ENCODE measurements at places on chromosomes 1 and 21.
A peak's percentile ranks its signal among the peaks of the same experiment; 100 is the strongest.

- no peak for DNase-seq
Measured at GRCh38 chr1:101284021-101284420, 47.2 kb downstream of the S1PR1 start.

GRCh38 chr1:172425339-172425738, 4.9 kb downstream of the C1orf105 start:
- no peak for DNase-seq

- DNase-seq: no peak
Measured at GRCh38 chr1:7369866-7370265, 401.2 kb upstream of the VAMP3 start.

- no peak for DNase-seq
Measured at GRCh38 chr1:104706631-104707147, 957.0 kb downstream of the AMY1C start.

DNA sequence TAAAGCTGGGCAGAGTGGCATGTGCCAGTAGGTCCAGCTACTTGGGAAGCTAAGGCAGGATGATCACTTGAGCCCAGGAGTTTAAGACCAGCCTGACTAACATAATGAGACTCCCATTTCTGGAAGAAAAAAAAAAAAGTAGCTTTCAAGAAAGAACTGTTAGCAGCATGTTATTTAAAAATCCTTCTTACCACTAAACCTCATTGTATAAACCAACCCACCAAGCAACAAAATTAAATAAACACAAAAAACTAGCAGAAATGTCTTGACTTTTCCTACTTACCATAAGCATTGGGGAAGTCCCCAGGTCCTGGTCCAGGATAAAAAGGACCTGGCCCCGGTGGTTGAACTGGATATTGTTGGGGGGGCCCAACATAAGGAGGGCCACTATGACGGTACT, 192.9 kb upstream of the HP1BP3 start:
- no peak for DNase-seq

- no peak for DNase-seq
Measured at GRCh38 chr1:114009393-114009792, 30.1 kb downstream of the OLFML3 start.

DNA sequence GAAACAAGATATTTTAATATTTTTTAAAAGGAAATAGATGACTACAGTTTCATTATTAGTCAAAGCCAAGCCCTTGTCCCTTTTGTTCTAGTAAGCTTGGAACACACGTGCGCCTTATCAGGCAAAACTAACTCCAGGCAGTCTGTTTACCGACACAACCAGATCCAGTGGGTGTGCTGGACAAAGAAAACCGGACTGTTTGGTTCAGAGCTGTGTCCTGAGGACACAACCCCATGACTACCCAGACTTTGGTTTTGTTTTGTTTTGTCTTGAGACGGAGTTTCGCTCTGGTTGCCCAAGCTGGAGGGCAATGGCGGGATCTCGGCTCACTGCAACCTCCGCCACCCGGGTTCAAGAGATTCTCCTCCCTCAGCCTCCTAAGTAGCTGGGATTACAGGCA, 13.9 kb upstream of the RHOU start:
- no peak for DNase-seq

DNA sequence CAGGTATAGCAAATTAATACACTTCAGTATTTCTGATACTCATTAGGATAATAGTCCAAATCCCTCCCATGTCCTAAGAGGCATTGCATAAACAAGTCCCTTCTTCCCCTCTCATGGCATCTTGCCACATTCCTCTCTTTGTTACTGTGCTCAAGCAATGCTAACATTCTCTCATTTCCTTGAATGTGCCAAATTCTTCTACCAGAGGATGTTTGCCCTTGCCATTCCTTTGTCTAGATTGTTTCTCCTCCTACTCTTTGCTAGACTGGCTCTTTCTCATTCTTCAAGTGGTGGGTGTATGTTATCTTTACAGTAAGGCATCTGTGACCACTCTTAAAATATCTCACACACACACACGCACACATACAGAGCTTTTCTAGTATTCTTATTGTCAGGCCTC, 621.0 kb upstream of the CXADR start:
- no peak for DNase-seq

DNA sequence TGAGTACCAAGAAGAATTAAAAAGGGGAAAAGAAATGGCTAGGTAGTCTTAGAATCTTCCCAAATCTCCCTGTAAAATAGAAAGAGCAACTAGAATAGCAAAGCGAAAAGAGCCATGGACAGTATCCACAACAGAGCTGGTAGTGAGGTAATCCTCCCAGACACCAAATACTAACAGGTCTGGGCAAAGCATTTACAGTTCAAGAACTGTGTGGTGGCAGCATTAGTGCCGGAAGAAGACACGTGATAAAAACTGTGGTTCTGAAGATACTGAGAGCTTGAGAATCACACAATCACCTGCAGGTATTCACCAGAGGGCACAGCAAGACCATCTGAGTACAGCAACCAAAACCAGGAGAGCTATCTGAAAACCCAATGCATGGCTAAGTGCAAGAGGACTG, 31.8 kb upstream of the OLIG2 start:
- no peak for DNase-seq

DNA sequence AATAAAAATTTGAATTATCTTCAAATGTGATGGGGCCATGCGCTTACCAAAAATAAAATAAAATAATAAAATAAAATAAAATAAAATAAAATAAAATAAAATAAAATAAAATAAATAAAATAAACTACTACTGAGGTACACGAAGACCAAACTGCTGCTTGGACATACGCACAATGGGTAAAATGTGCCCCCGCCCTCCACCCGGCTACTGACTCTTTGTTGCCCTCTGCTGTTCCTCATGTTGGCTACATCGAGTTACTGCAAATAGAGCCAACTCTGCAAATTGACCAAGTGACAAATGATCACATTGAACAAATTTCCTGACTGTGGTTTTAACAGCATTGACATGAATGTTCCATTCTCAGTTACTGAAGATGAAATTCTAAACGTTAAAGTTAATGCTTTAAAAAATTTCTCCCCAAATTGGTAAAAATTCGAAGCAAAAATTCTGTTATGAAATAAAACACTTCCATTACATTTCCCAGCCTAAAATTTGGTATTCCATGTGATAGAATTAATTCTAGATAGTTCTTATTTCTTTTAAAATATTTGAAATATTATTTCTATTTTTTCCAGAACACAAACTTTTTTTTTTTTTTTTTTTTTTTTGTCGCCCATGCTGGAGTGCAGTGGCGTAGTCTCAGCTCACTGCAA, 18.8 kb upstream of the MAP1LC3C start:
- DNase-seq: peak; percentile 54

GRCh38 chr1:204945565-204945977, 74.9 kb downstream of the NFASC start:
- DNase-seq: no peak

DNA sequence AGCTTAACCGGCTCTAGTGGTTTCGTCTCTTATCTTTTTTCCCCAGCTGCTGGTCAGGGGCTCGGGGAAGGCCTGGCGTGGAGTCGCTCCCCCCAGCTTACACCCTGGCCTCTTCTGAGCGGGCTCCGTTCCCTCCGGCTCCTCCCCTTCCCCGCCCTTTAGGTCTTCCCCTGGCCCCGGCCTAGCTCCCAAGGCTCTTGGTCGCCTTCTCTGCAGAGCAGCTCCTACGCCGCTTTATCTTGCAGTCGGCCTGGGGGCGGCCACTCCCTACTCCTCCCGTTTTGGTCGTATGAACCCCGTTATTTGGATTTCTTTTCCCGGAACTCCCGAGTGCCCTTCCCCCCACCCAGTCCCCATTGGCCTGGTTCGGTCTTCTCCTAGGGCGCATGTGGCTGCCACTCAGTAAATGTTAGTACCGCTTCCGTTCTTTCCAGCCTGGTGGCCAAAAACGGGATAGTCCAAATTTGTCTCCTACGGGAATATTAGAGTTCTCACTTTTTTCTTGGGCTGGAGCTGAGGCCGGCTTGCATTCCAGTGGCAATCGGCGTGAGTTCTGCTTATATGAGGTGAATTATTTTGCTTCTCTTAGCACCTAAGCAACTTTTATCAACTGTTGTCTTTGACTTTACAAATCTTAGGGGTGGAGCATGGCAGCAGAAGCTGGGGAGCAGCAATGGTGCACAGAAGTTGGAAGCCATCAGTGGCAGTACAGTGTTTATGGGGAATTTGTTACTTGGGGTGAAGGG, 467 bp downstream of the THRAP3 start:
- no peak for DNase-seq

DNA sequence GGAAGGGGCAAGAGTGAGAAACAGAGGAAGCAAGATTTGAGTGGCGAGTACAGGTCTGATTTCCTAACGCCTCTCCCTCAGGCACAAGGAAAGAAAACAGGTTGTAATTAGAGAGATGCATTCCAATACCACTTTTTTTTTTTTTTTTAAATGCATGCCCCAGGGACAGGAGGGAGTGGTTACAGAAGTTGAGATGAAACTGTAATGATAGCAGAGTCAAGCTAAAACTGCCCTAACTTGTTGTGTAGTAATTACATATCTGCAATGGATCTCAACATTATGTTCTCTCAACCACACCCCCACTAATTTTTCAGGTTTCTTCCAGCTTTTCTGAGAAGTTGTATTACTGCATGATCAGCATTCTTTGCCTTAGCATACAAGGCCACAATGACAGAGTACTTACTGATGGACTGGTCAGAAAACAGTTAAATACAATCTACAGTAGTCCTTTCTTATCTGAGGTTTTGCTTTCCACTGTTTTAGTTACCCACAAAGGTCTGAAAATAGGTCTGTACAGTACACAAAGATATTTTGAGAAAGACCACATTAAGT, 5.5 kb downstream of the ETV3 start:
- DNase-seq: no peak

GRCh38 chr1:246301553-246302250, 205.4 kb downstream of the SMYD3 start:
- DNase-seq: no peak
